ELR (cell line): ENCODE measurements at places on chromosomes 5 and 9.
A peak's percentile ranks its signal among the peaks of the same experiment; 100 is the strongest.

- no peak for DNase-seq
Observed at GRCh38 chr9:93665128-93665636, 88.8 kb downstream of the PHF2 start.

DNA sequence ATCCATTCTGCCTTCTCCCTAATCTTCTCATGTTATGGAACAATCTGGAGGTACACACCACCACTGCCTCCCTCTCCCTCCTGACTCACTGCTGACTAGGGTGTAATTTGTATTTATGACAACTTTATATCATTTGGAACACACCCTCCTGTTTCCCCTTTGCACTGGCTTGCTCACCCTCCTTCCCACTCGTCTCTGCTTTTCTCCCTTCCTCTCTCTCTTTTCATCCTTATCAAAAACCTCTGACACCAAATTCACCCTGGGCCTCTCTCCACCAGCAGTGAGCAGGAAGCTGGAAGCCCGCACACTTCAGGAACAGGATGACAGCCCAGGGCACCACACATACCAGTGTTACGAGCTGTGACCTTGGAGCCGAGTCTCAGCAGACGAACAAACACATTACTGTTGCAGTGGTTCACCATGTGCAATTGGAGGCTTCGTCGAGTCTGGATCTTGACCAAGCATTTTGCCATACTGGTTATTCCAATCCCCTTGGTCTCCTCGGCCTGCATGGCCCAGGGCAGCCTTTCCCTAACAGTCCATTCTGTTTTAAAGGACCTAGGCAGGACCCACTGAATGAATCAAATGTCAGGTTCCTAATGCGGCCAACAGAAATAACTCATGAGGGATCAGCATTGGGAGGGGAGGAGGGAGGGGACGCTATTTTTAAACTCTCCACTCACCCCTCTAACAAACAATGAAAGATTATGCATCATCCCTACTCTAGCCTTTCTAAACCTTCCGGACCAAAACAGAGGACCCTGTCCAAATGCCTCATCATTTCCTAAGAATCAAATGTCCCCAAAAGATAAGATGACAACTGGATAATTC, 203.9 kb upstream of the RASEF start:
- DNase-seq: peak; percentile 32

DNA sequence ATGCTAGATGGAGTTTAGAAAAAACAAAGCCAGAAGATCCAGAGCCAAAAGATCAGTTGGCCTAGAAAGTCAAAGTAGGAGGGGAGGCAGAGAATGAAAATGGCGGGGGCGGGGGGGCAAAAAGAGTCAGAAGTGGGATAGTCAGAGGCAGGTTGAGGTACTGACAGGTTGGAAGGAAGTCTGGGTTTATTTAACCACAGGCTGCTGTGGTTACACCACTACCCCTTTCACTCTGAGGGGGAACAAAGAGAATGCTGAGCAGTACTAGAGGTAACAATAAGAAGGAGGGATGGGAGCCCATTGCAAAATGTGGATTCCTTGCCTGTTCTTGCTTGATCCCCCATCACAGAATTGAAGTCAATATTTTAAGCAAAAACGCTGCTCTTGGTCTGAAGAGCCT, 111.8 kb downstream of the CAVIN4 start:
- no peak for DNase-seq

DNA sequence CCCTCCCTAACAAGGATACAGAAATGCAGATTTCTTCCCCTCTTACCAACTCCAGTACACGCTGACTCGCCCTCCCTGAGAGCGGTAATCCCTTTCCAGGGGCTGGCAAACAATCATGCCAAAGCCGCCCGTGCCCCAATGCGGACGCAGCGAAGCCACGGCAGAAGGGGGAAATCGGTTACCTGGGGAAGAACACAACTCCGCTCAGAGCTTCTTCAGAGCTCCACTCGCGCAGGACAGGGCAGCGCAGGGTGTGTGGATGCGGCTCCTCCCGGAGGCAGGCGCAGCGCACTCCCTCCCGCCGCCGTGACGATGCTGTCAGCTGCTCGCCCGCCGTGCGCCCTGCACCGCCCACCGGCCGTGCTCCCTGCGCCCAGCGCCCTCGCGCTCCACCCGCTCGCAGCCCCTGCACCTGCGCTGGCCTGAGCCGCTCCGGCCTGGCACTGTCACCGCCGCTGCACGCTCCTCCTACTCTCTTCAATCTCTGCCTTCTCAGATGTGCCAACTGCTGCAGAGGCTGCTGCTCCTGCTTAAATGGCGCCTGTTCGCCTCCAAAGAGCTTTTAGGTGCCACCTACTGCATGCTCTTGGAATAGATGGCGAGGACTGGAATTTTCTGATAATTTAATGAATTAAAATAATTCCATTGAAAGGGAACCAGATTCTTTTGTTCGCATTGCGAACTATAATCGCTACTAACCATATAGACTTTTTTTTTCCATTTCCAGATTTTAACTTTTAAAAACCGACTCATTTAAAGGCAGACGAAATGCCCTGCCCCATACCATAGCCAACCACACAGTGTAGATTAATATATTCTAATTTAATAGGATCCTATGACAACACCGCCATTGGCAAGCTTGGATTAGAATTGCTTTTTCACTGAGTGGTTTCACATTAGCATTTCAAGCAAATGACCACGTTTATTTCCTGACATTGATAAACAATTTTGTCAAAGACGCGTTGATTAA, at the start of gene DIRAS2:
Gene DIRAS2 (minus strand): TSS at position 255 of the 970 bp plus-strand sequence. CDS start 28,997 bp downstream, outside the sequence.
- peak; percentile 20 for DNase-seq

GRCh38 chr9:11328326-11328725, 715.5 kb upstream of the PTPRD start:
- no peak for DNase-seq
